ENCODE measurements at places on chromosomes 13 and 19.

DNA sequence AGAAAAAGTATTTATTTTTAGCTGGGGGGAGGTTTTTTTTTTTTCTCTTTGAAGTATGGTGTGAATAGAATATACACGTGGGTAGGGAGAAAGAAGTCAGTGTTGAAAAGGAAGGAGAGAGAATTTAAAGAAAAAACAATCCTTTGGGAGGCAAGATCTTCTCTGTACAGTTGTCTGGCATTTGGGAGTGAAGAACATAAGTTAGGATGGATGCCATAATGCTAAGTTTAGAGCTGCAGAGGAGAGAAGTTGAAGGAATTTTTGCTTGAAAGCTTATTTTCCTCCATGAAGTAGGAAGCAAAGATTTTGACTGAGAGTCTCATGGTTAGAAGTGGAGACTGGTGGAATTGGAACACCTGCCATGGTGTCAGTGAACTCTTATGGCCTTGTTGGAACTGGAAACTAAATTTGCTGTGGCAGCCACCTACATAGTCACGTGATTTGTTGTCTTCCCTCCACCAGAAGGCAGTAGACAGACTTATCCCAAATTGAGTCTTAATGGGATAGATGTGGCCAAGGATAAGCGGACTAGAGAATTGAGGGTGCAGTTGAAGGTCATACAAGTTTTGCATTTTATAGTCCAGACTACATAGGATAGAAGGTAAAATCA, 22.0 kb downstream of the NDFIP2 start:
- DNase-seq, result no peak

DNA sequence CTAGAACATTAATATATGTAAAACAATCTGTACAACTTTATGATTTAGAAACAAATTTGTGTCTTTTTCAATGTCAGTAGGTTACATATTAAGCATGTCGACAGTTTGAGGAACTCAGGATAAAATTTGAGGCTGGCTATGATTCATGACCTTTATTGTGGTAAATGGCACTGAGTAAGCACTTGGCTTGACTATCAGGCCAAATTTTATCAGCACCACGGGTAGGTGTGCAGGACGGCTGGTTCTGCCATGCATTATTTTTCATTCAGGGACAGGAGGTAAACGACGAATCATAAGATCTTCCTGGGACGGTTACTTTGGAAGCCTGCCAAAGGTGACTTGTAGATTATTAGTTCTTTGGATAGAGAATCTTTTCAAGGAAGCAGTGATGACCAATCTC, 19.9 kb upstream of the CYP4F8 start:
- no peak for DNase-seq

- no peak for DNase-seq
Observed at GRCh38 chr19:18310118-18310909, 12.6 kb downstream of the LSM4 start.

- no peak for DNase-seq
Observed at GRCh38 chr13:73106513-73107178, 47.8 kb downstream of the KLF5 start.

DNA sequence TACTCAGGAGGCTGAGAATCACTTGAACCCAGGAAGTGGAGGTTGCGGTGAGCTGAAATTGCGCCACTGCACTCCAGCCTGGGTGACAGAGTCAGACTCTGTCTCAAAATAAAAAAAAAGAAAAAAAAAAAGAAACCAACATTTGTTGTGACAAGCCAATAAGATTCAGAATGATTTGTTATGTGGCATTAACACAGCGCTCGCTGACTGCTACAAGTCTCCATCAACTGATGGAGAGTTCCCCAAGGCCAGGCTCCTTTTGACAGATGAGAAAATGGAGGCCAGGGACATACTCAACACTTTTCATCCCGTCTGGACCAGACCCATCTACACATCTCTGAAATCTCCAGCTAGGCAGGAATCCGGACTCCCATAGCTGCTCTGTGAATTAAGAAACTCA, 48.7 kb upstream of the PTPRS start:
- no peak for DNase-seq

GRCh38 chr13:35554972-35555623, 78.6 kb upstream of the MAB21L1 start:
- no peak for DNase-seq

- DNase-seq, result no peak
Observed at GRCh38 chr19:5117421-5117820, 148.5 kb downstream of the KDM4B start.

GRCh38 chr13:94028650-94029049, 450.8 kb downstream of the DCT start:
- no peak for DNase-seq

- no peak for DNase-seq
Observed at GRCh38 chr13:38429916-38430315, 80.3 kb downstream of the UFM1 start.

GRCh38 chr19:38369584-38369983, 4.8 kb upstream of the PSMD8 start:
- no peak for DNase-seq

DNA sequence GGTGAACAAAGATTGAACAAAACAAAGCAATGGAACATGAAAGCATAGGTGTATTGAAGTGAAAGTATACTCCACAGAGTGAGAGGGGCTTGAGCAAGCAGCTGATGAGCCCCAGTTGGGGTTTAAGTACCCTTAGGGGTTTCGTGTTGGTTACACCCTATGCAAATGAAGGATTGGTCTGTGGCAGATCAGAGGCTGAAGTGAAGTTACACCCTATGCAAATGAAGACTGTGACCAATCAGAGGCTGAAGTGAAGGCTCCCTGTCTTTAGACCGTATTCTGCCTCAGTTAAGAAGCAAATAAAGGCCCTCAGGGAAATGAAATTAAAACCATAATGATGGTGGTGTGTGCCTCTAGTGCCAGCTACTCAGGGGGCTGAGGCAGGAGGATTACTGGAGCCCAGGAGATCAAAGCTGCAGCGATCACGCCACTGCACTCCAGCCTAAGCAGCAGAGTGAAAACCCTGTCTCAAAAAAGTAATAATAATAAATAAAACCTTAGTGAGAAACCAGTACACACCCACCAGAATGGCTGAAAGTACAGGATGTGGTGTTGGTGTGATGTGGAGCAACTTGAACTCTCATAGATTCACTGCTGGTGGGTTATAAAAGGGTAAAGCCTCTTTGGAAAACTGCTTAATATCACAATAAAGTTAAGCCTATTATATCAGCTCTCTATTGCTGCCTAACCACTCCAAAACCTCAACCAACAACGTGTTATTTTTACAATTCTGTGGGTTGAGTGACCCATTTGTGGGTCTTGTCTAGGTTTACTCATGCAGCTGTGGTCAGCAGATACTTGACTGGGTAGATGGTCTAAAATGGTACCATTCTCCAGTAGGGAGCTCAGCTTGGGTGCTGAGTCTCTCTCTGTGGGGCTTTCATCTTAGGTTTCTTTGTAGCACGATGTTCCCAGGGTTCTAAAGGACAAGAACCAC, 12.8 kb upstream of the UPF3A start:
- DNase-seq, result no peak

GRCh38 chr13:30787738-30788525, 52.6 kb downstream of the ALOX5AP start:
- DNase-seq, result no peak

DNA sequence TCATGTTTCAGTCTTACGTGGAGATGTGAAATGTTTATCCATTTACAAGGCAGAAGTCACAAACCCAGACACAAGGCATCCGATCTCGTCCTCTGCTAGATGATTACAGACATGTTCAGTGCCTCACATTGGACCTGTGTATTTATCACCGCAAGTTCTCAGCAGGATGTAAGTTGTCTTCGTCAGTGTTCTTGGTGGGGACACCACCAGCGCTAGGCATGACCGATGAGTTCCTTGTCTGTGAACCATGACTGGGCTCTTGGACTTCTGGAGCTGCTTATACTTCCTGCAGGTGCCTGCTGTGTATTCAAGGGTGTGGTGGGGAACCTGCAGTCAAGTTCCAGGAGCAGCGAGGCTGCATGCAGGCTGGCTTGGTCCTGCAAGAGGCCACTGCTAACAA, 105.4 kb downstream of the URI1 start:
- no peak for DNase-seq

DNA sequence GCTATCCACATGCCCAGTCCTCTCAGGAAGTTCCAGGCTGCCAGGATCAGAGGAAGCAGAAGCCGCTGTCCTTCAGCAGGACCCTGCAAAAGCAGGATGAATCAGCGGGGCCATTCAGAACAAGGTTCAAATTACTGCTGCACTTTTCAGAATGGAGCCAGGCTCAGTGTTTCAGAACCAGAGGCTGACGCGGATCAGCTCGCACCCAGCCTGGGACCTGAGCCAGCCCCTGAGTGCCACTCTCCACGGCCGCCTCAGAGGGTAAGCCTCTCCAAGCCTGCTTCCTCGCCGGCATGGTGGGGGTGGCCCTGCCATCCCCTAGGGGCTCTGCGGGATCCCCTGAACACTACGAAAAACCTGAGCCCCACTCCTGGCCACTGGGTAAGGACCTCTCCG, 24.7 kb downstream of the RASA3 start:
- no peak for DNase-seq

GRCh38 chr13:95492044-95492801, 60.3 kb upstream of the CLDN10 start:
- no peak for DNase-seq

GRCh38 chr19:35491836-35492360, 1.6 kb upstream of the KRTDAP start:
- DNase-seq, result no peak

DNA sequence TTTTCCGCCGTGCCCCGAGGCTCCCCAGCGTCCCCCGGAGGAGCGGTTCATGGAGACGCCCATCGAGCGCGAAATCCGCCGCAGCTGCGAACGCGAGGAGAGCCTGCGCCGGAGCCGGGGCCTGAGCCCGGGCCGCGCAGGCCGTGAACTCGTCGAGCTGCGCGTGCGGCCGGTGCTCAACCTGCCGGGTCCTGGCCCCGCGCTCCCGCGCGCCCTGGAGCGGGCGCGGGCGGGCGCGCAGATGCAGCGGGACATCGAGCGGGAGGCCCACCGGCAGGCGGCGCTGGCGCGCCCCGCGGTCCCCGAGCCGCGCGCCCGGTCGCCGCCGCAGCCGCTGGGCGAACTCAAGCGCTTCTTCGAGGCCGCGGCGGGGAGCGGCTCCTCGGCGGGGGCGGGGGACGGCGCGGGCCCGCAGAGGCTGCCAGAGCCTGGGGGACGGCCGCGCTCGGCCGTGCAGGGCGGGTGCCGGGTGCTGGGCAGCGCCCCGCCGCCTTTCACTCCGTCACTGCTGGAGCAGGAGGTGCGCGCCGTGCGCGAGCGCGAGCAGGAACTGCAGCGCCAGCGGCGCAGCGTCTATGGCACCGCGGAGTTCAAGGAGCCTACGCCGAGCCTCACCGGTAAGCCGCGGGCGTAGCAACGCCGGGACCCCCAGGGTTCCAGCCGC, 807 bp downstream of the MISP3 start:
- peak; percentile 82 for DNase-seq

GRCh38 chr13:109208522-109208921, 577.9 kb downstream of the IRS2 start:
- no peak for DNase-seq

DNA sequence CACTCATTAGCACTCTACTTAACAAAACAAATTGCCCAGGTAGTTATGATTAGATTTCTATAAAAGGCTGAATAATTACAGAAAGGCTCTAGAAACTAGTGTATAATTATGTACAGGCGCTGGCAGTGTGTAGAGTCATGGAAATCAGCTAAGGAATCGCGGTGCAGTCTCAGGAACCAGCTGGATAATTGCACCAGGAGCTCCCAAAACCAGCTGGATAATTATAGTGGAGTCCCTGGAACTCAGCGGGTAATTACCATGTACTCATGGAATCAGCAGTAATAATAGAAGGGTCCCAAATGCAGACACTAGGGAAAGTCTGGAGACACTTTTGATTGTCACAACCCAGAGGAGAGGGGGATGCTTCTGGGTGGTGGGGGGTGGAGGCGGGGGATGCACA, 23.2 kb upstream of the TTYH1 start:
- no peak for DNase-seq

GRCh38 chr13:95918860-95919259, 134.3 kb downstream of the UGGT2 start:
- no peak for DNase-seq

DNA sequence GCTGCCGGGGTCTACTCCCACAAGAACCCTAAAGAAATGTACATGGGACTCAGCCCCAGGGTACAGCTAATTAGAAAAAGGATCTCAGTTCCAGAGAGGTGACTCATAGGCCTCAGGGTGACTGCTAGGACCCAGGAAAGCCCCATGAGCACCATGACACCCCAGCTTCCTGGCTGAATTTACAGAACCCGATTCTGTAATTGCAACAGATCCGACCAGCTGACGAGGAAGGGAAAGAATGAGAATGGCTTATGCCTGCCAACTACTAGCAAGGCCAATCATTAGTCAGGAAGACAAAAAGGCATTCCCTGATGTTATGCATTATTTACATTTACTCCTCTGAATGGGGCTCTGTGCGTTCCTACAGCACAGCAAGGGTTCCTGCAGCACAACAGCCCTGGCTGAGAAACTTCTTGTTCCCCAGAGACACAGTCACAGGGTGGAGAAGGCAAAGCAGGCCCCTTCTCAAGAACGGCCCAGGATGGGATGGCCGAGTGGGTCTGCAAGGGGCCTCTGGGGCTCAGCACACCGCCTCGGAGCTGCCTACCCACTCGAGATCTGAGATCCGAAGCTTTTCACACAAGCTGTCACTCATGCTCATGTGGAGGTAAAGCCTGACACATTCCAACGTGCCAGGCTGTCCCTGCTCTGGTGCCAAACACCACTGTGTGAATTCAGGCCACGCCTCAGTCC, 27.2 kb downstream of the PBX4 start:
- DNase-seq, result no peak

DNA sequence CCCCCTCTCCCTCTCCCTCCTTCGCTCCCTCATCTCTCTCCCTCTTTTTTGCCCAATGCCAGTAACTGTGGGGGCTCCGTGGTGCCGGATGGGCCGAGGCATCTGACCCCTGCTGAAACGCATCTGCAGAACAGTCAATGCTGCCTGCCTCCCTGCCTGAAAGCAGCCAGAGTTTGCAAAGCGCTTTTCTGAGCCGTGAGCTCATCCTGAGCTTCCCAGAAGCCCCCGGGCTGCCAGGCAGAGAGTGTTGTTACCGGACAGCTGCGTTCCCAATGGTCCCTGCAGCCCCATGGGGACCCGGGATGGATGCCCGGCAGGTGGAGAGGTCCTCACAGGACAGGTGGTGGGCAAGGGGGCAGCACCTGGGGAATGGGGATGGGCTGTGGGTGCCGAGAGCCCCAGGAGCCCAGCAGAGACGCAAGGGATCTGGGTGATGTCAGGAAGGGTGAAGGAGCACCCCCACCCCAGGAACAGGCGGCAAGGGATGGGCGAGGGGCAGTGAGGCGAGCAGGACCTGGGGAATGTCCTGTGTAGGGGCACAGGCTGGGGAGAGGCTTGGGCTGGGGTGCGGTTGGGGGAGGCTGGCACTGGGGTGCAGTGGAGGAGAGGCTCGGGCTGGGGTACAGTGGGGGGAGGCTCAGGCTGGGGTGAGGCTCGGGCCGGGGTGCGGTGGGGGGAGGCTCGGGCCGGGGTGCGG, 33.0 kb downstream of the GPX4 start:
- no peak for DNase-seq

All from ecto neural progenitor cell (in vitro differentiated cells).